Stimulated activated CD8-positive, alpha-beta memory T cell treated with anti-CD3 and anti-CD28 coated beads, Interleukin-7, amount 100 ng/mL, for 4 hours (primary cell): ENCODE measurements at places on chromosomes 3 and 15.

DNA sequence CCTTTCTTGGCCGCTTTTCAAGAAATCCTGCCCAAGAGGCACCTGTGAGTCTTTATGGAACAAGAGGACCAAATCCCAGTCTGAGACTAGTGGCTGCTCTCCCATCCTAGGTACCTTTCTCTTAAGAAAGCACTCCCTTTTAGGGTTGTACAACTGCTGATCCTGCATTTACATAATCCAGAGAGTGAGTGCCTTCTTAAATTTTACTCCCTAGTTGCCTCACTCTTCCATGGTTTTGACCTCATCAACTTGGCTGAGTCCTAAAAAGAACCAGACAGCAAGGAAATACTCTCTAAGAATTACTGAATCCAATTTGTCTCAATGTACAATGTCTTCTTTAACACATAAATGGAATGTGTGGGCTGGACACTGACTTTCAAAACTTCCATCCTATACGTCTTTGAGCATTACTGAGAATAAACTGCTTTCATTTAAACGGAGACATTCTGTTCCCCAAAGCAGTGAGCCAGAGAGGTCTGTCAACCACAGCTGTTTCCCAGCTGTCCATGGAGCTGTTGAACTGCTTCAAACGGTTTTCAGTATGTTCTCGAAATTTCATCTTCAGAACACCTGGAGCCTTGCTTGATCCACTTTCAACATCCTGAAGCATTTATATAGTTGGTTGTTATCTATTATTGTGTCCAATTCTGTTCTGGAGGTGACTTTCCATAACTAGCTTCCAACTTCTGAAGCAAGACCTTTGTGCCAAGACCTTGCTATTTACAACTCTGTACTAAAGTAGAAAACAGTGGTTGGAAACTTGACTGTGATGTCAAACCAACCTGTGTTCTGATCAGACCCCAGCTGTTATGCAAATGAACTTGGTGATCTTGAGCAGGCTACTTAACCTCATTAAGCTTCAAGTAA, 179.1 kb downstream of the SLC9A9 start:
- no peak for DNase-seq

DNA sequence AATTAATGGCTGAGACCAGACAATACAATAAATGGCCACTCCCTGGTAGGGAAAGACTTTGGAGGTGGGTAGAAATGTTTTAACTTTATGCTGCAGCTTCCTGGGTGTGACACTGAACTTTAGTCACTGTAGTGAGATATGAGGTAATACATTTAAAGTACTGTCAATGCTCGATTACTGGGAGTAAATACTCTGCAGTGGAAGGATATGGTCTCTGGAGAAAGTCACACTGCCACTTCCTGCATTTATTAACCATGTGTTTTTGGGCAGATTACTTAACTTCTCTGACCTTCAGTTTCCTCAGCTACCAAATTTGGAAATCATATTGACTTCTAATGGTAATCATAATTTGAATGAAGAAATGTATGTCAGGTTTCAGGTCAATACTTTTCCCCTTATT, 317.1 kb upstream of the TGFBR2 start:
- no peak for DNase-seq

- no peak for DNase-seq
Observed at GRCh38 chr3:137360531-137361201, 402.9 kb downstream of the IL20RB start.

DNA sequence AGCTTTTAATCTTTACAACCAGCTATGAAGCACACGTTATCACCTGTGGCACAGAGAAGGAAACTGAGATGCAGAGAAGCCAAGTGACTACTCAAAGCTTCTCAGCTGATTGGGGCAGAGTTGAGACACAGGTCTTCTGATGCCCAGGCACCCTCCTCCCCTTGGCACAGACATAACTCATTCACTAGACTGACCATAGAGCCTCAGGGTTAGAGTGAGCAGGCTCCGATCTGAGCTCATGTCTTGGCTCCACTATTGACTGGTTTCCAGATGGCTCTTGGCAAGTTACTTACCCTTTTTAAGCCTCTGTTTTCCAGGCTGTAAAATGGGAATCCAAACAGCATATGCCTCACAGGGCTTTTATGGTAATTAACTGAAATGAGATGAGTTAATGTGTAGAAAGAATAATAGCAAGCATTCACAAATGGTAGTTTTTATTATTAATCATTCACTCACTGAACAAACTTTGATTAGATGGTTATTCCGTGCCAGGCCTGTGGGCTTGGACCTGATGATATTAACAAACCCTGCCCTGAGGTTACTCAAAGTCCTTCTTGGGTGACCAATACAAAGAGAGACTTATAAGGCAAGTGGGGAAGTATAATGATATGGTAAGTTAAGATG, 184.3 kb downstream of the ANXA2 start:
- DNase-seq = no peak

- DNase-seq = no peak
Observed at GRCh38 chr3:141093397-141093796, 42.2 kb downstream of the SPSB4 start.

GRCh38 chr3:77303955-77304699, 264.2 kb downstream of the ROBO2 start:
- no peak for DNase-seq

GRCh38 chr3:18127174-18127858, 297.8 kb downstream of the SATB1 start:
- no peak for DNase-seq

- DNase-seq = no peak
Observed at GRCh38 chr3:12479919-12480427, 4.3 kb upstream of the TSEN2 start.

DNA sequence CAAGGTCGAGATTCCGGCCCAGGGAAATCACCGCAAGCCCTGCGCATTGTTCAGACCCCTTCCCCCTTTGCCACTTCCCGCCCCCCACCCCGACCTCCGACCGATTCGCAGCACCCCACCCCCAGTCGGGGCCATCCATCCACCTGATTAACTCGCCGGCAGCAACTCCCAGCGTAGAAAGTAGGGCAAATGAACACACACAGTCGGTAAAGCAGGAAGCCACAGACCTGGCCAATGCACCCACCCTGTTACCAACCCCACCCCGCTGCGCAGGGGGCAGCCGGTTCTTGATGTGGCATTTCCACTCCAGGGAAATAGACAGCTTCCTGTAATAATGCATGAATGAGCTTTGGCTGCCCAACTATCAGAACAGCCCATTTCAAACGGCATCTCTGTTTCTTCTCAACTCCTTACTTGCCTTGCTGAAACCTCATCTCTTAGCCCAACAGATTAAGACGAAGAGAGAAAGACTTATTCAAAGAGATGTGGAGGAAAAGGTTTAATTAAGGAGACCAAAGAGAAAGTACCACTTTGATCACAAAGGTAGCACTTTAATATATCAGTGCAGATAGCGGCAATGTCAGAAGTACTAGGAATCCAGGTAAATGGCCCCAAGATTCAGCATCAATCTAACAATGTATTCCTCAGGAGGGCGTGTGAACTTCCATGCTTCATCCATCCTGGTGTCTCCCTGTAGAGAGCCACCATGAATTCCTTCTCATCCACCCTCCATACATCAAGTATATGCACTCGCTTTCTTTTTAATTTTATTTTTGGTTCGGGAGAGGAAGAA, 1.9 kb downstream of the TNIK start:
- peak; percentile 30 for DNase-seq

DNA sequence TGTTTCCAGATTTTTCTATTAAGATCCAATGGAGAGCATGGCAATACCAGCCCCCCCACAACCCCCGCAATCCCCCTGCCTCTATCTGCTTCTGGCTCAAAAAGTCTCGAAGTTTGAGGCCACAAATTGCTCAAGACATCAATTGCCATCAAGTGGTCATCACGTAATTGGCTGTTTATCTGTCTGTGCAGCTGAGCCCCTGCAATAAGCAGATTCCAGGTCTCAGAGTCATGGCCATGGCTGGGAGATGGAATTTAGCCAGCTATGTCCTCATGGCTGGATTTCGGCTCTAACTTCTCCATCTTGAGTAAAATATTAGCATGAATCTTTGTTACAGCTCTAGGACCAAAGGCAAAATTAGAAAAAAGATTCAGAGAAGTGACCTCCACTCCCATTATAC, 22.7 kb downstream of the SSUH2 start:
- DNase-seq = no peak

DNA sequence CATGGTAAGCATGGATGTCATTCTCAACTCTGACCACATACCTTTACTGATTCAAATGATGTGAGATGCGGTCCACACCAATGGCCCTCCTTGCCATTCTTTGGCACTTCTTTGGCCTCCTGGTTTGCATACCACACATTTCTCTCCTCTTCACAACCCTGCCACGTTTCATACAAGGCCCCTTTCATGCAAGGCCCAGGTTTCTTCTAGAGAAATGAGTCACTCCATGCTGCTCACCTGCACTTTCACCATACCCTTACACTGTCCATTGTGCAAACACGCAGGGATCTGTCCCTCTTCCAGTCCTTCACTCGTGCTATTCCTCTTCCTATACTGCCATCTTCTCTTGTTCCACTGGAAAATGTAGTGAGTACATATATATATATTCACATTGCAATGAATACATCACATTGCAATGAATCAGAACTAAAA, 24.4 kb upstream of the SLC24A5 start:
- DNase-seq = no peak

DNA sequence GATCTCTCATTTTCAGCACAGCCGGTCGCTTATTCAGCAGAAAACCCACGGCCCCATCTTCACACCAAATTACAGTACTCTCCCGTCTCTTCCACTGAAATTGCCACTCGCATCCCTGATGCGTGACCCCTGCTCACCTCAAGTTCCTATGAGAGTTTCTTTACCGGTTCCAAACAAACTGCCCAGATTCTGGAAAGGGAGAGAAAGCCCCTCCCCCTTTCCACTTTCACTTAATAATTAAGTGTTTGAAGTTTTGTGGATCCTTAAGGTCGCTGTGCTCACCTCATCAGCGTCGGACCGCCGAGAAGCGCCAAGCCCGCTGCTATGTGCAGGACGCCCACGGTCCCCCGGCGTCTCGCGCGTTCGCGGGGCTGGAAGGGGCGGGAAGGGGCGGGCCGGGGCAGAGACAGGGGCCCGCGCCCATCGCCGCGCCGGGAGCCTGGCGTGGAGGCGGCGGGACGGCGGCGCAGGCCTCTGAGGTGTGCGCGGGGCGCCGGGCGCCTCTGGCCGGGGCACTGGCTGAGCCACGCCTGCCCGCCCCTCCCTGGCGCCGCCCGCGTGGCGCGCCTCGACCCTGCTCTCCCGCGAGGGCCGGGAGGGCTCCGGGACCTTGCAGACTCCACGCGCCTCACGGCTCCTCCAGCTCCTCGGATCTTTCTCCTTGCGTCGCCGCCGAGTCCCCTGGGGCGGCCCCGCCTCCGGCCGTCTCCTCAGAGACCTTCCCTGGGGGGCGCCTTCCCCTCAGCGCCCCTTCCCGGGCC, at the start of gene GPR156:
TSS of gene GPR156 (minus strand) at position 476 of the 761 bp plus-strand sequence. CDS start 41,124 bp downstream, outside the sequence.
- DNase-seq = no peak

DNA sequence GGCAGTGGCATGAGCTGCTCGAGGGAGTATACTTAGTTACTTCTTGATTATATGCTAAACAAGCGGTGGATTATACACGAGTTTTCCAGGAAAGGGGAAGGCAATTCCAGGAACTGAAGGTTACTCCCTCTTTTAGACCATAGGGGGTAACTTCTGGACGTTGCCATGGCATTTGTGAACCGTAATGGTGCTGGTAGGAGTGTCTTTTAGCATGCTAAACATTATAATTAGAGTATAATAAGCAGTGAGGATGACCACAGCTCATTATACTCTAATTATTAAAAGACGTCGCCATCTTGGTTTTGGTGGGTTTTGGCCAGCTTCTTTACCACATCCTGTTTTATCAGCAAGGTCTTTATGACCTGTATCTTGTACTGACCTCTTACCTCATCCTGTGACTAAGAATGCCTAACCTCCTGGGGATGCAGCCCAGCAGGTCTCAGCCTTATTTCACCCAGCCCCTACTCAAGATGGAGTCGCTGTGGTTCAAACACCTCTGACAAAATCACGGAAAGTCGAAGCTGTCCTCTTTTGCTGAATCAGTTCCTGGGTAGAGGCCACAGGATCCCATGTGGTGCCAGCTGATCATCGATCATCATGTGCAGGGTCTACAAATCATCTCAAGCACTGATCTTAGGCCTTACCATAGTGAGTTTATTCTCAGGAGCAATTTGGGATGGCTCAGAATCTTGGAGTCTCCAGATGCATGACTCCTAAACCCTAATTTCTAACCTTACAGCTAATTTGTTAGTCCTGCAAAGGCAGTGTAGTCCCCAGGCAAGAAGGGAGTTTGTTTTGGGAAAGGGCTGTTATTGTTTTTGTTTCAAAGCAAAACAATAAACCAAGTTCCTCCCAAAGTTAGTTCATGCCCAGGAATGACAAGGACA, 149.1 kb downstream of the TJP1 start:
- no peak for DNase-seq

GRCh38 chr3:85342915-85343314, 384.1 kb downstream of the CADM2 start:
- DNase-seq = no peak
